COR-L47 (cell line): ENCODE measurements at places on chromosomes 7 and 10.

GRCh38 chr7:144049491-144049890 lies 743 bp downstream of the OR2A5 start:
- DNase-seq, result no peak

- DNase-seq, result no peak
These were observed 25.3 kb downstream of the ADD3 start for GRCh38 chr10:110032801-110033700.

DNA sequence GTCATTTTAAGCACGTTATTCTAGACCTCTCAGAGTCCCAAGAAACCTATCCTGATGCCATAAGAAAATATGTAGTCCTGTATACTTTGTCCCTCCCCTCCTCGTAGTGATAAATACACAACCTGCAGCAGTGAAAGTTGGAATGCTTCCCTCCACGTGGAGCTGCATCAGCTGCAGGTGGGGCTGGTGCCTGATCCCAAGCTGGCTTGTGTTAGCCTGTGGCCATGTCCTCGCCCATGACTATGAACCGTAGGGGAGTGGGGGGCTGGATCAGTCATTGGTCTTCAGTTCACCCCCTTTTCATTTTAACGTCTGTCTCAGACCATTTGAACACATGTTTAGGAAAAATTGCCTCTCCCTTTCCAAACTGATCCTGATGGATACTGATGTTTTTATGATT lies 171.4 kb upstream of the HABP2 start:
- no peak for DNase-seq

GRCh38 chr7:3229904-3230470 lies 71.1 kb upstream of the SDK1 start:
- no peak for DNase-seq

- no peak for DNase-seq
These were observed 10.6 kb downstream of the LRIT2 start for GRCh38 chr10:84214612-84215235.

DNA sequence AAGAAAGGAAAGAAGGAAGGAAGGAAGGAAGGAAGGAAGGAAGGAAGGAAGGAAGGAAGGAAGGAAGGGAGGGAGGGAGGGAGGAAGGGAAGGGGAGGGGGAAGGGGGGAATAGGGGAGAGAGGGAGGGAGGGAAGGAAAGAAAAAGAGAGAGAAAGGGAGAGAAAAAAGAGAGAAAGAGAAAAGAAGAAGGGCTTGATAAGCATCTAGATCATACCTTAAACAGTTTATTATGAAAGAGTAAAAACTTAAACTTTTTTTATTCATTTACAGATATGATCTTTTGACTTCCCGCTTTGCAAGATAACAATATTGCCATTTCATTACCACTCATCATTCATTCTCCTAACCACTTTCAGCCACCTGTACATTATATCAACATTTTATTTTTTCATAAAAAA lies 53.6 kb upstream of the TMEM106B start:
- no peak for DNase-seq

DNA sequence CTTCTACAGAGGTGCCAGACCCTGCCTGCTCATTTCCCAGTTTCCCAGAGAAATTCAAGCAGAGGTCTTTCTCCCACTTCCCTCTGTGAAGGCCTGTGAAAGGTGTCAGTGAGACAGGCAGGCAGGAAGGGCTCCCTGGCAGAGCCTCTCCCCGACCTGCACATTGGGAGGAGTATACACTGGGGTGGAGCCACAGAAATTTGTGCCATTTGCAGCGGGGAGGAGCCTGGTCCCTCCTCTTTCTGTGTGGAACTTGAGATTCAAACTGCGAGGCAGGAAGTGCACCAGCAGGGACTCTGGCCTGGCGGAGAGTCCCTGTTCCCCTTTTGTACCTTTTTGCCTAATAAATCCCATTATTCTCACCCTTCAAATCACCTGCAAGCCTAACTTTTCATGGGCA lies 54.6 kb upstream of the OPN4 start:
- DNase-seq, result no peak

GRCh38 chr7:41999736-42000283 lies 237.2 kb downstream of the GLI3 start:
- no peak for DNase-seq

GRCh38 chr10:70909326-70909935 lies 21.1 kb upstream of the PCBD1 start:
- no peak for DNase-seq

DNA sequence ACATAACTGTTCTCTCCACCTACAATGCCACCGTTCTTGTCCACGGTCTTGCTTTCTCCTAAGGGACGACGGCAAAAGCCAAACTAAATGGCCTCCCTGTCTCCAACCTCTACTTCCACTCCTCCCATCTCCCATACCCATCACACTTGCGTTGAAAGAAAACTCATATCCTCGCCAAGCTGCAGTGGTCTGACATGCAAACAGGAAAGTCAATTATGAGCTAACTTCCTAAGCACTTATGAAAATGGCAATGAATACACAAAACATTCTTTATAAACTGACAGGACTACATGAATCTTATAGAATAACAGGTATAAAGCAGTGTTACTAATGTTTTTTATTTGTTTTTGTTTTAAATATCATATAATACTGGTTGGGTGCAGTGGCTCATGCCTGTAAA lies 46.4 kb downstream of the TYW1B start:
- no peak for DNase-seq

DNA sequence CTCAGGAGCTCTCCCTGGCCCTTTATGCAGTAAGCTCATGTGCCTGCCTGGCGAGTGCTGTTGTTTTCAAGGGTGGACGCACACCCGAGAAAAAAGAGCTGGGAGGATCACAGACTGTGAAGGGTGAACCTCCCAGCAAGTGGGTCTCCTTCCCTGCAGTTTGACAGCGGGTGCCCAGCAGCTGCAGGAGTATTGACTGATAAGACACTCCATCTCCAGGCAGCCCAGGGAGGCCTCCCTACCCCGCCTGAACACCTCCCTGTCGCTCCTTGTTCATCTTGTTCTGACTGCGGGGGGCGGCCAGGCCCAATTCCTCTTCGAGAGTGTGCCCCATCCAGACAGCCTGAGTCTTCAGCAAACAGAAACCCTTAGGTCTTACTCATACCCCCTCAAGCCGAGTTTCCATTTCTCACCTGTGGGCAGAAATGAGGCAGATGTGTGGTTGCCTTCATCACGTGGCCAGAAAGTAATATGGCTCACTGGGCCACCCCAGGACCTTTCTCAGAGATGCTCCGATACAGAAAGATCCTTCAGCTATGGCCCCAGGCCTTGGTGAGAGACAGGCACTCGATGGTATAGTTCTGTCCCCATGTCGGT lies 17.2 kb downstream of the MDH2 start:
- no peak for DNase-seq

DNA sequence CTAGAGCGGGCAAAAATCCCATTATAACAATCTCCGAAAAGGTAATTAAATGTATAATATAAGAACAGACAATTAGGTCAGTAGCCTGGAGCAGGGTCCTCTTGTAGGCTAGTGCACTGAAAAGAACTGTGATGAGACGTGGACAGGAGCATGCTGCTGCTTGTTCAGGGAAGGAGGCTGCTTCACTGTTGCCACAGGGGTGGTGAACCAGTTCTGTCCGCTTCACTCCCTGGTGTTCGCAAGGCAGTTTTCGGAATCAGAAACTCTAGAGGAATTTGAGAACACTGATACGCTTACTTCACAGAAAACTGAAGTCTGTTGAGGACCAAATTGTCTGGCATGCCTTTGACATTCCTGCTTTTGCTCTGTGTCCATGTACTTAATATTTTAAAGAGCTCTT lies 17.4 kb downstream of the ZNRF2 start:
- no peak for DNase-seq

DNA sequence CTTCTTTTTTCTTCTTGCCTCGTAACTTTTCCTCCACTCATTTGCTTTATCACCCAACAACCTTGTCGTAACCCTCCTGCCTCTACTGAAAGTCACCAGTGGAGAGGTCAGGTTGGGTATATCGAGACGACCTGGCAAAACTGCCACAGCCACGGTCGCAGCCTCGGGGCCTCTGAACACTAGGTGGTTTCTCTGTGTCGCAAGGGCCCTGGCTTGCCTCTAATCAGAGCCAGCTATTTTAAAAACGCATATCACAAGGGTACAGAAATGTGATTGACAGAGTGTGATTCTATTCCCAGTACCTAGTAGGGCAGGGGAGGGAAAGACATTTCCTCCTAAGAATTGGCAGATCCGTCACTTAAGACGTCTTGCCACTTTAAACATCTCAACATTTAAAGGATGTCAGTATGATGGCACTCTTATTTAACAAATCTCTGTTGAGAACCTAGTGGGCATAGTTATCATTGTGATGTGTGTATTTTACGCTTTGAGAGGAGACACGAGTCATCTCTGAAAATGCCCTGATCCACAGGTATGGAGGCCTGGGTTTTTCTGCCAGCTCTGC lies 197.5 kb downstream of the ARHGAP21 start:
- DNase-seq, result no peak
